ENCODE measurements at places on chromosomes 2 and 18.
A peak's percentile ranks its signal among the peaks of the same experiment; 100 is the strongest.

DNA sequence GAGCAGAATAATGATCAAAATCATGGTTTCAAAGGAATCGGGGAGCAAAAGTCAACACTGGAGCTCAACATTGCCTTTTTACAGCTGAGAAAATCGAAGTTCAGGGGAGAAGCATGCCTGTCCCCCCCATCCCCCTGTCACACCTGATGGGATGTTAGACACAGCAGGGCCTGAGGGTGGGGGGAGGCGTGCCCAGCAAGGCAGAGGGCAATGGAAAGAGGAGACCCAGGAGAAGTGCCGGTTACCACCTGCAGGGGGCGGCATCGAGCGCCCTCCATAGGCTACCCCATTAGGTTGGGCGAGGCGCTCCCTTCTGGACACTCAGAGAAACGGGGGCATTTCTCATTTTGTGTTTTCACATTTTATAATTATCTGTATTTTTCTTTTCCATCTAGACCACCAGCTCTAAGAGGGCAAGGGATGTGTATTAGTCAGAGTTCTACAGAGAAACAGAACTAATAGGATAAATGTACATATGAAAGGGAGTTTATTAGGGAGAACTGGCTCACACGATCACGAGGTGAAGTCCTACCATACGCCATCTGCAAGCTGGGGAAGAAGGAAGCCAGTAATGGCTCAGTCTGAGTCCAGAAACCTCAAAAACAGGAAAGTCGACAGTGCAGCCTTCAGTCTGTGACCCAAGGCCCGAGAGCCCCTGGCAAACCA, 271.3 kb downstream of the LRATD1 start:
- no peak for DNase-seq

DNA sequence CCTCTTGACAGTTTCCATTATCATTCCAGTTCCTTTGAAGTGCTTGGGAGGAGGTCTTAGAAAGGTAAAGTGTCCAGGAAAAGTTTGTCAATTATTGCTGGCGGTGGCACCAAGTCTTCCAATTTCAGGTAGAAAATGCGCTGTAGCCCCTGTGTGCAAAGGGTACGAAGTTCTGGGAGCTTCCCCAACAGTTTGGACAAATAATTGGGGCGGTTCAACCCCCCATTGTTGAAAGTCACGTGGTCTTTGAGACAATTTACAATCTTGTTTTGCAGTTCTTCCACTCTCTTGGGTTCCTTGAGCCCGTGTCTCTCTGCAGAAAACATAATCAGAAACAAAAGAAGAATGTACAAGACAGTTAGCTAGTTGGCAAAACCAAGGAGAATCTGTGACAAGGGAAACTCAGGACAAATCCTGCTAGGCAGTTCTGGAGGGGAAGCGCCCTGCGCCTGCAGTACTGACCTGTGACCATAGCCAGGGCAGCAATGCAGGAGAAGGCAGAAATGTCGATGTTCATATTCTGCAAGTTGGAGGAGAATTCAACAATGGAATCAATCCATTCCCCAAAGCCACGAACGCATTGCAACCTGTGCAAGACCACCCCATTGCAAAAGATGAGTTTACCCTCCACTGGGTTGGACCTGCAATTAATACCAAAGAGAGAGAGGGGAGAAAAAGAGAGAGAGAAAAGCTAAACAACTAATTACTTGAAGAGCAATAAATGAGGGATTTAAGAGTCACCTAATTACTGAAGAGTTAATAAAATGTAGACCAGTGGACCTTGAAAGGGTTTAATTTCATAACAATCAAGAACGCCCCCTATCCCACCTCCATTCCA, 6.6 kb downstream of the NR4A2 start:
- DNase-seq, result no peak

- DNase-seq, result no peak
Measured at GRCh38 chr2:148994341-148994740, 44.2 kb upstream of the LYPD6B start.

DNA sequence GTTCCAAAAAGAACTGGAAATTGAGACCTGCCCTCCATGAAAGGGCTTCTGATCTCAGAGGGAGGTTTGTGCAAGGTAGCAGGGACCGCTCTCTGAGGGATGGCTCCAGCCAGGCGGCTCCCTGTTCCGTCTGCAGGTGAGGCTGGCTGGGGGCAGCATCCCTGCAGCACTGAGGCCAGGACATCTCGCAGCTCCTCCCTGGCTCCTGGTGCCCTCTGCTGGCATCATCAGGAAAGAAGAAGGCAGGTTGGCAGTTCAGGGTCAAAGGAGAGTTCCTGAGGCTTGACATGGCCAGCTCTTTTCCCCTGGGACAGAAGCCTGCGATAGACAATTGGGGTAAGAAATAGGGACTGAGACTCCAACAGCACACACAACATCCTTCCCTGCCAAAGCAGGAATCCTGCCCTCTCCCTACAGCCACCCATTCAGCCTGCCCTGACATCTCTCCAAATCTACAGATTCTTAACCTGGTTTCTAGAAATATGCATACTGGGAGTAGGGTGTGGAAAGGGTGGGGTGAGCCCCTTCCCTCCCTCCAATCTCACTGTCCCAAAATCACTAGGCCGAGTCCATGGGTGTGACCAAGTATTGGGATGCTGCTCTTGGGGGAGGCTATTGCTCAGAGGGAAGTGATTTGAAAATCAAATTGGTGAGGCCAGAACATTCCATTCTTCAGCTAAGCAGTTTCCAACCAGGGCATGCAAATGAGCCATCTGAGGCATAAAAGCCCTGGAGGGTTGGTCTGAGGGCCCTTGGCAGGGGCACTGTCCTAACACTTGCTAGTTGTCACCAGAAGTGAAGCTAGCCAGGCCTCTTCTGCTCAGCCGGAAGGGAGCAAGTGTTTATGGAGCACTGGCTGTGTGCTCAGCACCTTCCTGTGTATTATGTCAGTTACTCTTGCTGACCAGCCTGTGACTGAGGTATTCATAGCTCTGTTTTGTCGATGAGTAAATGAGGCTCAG, 185.4 kb downstream of the TFCP2L1 start:
- no peak for DNase-seq

DNA sequence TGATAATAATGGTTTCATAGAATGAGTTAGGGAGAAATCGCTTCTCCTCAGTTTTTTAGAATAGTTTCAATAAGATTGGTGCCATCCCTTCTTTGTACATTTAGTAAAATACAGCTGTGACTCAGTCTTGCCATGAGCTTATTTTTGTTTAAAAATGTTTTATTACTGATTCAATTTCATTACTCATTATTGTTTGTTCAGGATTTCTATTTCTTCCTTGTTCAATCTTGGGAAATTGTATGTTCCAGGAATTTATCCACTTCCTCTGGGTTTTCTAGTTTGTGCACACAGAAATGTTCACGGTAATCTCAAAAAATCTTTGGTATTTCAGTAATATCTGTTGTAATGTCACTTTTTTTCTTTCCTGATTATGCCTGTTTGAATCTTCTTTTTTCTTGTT, 371.5 kb upstream of the SETBP1 start:
- peak; percentile 69 for DNase-seq

DNA sequence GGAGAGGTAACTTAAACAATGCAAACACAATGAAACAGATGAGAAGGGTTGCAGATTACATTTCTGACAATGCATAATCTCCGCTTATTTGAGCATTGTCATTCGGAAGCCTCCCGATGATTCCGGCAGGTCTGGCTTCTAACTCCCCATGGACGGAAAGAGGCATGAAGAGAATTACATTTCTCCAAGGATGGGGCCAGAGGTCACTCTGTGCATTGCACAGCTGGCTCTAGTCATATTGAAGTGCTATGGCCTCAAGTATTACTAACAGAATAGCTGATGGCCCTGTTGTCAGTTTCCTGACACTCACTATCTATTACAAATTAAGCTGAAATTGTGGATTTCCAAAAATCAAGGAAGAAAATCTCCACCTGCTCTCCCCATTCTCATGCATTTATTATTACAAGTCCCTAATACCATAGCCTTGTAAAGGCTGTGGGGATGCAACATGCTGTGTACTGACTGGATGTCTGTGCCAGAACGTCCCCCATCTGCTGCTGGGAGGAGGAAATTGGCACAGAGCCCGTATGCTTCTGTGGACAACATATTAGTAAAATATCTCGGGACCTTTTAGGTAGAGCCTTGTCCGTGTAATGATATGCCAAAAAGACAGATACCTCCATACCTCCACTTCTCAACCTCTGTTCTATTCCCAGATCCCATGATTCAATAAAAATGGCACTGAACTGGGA, 168.1 kb downstream of the SETBP1 start:
- no peak for DNase-seq

DNA sequence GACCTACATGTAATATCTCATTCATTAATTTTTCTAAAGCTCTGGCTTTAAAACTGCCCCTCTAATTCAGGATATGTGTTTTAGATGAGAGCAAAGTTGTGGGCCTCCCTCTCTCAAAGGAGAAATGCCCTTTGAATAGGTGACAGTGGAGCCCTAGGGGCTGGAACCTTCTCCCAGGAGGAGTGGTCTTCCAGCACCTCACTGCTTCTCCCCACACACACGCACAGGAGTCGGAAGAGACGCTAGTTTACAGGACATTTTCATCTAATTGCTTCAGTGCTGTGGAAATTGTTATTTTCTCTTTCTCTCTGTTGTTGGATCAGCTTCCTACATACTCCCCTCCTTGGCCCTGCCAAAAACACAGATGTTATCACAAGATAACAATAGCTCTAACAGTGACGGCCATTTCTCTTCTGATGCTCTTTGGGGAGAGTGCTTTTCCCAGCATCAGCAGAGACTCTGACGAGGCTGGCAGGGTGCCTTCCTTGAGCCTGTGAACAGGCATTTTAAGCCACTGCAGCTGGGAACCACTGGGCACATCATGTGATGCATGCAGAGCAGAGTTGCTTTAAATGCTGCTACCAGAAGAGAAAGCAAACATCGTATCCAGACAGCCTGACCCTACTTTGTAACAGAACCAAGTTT, 209.4 kb upstream of the SP5 start:
- DNase-seq, result peak; percentile 3

DNA sequence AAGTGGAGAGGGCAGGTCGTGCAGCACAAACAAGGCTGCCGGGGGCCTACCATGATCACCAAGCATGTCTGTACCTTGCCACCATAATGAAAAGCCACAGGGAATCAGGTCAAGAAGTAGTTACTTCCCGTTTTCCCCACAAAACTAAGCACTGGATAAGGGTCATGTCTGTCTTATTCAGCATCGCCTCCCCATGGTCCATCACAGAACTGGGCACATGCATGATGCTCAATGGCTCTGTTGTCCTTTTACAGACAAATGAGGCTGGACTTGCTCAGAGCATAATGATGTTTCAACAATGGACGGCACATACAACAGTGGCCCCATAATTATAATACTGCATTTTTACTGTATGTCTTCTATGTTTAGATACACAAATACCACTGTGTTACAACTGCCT, 27.5 kb downstream of the REEP1 start:
- no peak for DNase-seq

- no peak for DNase-seq
Measured at GRCh38 chr2:11742702-11743357, 3.6 kb upstream of the LPIN1 start.

GRCh38 chr2:118557791-118558190, 289.7 kb downstream of the EN1 start:
- DNase-seq, result no peak

DNA sequence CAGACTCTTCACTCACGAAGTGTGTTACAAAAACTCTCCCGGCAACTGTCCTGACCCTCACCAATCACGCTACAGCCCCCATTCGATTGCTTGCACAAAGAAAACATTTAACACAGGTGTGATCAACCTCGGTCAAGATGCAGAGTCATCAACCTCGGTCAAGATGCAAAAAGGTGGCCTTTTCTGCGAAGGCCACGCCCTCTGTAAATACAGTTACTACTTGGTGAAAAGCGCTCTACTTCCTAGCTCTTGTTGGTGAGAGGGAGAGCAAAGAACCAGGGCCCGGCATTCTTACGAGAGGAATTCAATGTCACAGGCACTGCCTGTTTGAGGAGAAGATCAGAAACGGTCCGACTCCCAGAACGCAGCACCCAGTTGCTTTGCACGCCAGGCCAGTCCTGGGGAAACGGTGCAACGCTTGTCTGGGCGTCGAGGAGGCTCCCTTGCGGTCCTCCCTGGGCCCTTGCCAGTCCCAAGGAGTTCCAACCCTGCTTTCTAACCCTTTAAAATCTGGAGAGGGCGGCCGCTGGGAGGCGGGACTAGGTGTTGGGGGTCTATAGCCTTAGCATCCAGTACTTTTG, 1.9 kb downstream of the PIEZO2 start:
- no peak for DNase-seq

DNA sequence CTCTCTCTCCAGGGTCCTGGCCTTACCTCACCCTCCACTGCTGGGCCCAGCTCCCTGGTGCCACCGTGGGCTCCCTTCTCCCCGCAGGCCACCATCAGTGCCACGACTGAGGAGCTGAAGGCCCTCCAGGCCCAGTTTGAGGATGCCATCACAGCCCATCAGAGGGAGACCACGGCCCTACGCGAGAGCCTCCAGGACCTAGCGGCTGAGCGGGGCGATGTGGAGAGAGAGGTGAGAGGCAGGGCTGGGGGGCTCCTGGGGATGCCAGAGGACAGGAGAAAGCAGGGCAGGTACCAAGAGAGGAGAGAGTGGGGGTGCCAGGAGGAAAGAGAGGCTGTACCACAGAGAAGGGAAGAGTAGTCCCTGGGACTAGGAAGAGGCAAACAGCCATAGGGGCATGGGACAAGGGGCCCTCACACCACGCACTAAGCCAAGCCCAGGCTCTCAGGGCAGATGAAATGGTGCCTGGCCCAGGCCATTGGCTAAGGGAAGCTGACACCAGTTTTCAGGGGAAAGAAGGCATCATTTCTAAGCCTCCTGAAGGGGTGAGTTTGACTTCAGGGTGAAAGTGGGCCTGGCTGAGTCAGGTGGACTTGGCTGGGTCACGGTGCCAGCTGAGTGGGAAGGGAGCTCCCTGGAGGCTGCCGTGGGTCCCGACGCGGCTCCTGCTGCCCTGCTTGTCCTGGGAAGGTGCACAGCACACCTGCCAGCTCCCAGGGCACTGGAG, 39.0 kb upstream of the SNED1 start:
- DNase-seq, result no peak

DNA sequence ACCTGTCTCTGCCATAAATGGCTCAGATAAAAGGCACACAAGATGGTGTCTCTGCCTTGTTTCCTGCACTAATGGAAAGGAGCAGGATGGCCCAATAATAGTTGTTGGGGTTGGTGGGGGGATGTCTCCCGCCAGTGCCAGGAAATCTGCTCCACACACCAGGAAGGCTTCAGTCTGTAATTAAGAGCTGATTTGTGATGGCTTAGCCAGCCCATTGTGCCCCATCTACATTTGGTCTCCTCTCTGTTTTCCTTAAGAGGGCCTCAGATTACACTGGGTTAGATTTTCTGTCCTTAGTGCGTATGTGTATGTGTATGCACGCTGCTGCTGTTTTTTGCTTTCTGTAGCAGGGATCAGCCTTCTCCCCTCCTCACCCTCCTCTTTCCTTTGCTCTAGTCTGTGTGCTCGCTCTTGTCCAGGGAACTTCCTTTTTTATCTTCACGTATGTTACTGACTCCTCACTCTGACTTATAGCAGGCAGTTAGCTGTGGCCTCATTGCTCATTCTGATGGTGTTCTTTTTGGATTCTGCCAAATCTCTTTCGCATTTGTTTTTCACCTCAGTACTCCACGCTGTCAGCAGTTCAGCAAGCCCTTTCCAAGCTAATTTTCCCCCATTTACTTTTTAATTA, 33.4 kb upstream of the MGAT5 start:
- DNase-seq, result peak; percentile 25

GRCh38 chr2:204860274-204860673, 315.0 kb downstream of the PARD3B start:
- no peak for DNase-seq

- no peak for DNase-seq
Measured at GRCh38 chr2:111135910-111136297, 15.2 kb downstream of the BCL2L11 start.

Data from fibroblast of skin of abdomen (primary cell).